ENCODE measurements at places on chromosomes 1 and 21. TPM values are rescaled to one million over a fixed set of nuclear protein-coding genes. Genes with fewer than 3 reads are reported as not detected.

DNA sequence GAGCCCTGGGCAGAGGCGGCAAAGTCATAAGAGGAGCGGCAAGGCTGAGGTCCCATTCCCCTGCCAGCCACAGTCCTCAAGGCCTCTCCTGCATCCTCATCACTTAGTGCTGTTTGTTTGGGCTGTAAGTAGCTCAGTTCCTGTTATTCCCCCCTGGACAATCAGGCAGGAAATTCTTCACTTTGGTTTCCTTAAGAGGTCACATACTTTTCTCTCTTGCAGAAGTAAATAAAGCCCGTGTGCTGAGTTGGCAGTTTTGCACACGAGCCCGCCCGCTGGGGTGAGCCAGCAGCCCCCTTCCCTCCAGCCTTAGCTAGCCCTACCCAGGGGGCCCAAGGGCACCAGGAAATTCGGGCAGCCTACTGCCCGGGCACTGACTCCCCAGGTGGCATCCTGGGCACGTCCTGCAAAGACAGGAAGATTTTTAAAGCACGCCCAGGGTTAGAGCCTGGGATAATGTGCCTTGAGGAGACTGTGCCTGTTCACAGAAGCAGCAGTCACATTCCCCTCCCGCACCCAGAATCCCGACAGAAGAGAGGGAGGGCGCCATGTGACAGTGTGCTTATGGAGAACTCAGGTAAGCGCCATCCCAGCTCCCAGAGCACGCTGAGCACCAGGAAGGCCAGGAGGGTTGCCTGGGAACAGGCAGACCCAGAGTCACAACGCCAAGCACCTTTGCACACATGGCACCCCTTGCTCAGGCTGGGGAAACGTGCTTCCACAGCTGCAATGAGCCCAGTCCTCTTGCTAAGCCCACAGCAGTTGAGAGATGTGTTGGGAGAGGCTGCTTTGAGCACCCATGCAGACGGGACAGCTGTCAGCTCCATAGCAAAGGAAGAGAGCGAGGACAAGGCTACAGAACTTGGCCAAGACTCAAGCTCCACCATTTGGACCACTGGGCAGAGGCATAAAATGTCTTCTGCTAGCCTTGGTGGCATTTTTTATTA, 144.5 kb upstream of the TMEM51 start:
- DNase-seq: no peak
- H3K36me3 ChIP-seq: no peaks in the 10 kb centered on the region
- H3K4me3 ChIP-seq: no peak overlapping the region
- H3K27me3 ChIP-seq: no peaks in the 10 kb centered on the region

GRCh38 chr1:24329797-24330543, 10.8 kb downstream of the GRHL3 start:
- H3K27ac ChIP-seq: peak overlapping the region; percentile 24
- peak; percentile 59 for DNase-seq
- no peak overlapping the region for H3K4me3 ChIP-seq
- H3K4me1 ChIP-seq: peaks cover 13% of the 10 kb centered on the region

GRCh38 chr1:111541721-111542120, 38.3 kb upstream of the ADORA3 start:
- DNase-seq: no peak
- H3K4me1 ChIP-seq: no peaks in the 10 kb centered on the region
- no peak overlapping the region for H3K4me3 ChIP-seq
- no peak overlapping the region for H3K27ac ChIP-seq
- H3K27me3 ChIP-seq: peaks cover 32% of the 10 kb centered on the region

- no peak overlapping the region for H3K4me3 ChIP-seq
- no peak for DNase-seq
- no peaks in the 10 kb centered on the region for H3K27me3 ChIP-seq
- no peak overlapping the region for H3K27ac ChIP-seq
These were observed 25.8 kb upstream of the CCN1 start for GRCh38 chr1:85554630-85555327.

Gene CD101
- 1.7 TPM for total RNA-seq

- H3K27me3 ChIP-seq: no peaks in the 10 kb centered on the region
- H3K27ac ChIP-seq: no peak overlapping the region
- no peak for DNase-seq
- no peaks in the 10 kb centered on the region for H3K36me3 ChIP-seq
- H3K4me1 ChIP-seq: no peaks in the 10 kb centered on the region
- H3K4me3 ChIP-seq: no peak overlapping the region
These were observed 29.1 kb downstream of the SERINC2 start for GRCh38 chr1:31441970-31442647.

GRCh38 chr21:41868062-41868710, 11.0 kb downstream of the PRDM15 start:
- H3K27ac ChIP-seq: no peak overlapping the region
- H3K36me3 ChIP-seq: no peaks in the 10 kb centered on the region
- no peaks in the 10 kb centered on the region for H3K4me1 ChIP-seq
- H3K27me3 ChIP-seq: no peaks in the 10 kb centered on the region
- no peak for DNase-seq
- no peak overlapping the region for H3K4me3 ChIP-seq

DNA sequence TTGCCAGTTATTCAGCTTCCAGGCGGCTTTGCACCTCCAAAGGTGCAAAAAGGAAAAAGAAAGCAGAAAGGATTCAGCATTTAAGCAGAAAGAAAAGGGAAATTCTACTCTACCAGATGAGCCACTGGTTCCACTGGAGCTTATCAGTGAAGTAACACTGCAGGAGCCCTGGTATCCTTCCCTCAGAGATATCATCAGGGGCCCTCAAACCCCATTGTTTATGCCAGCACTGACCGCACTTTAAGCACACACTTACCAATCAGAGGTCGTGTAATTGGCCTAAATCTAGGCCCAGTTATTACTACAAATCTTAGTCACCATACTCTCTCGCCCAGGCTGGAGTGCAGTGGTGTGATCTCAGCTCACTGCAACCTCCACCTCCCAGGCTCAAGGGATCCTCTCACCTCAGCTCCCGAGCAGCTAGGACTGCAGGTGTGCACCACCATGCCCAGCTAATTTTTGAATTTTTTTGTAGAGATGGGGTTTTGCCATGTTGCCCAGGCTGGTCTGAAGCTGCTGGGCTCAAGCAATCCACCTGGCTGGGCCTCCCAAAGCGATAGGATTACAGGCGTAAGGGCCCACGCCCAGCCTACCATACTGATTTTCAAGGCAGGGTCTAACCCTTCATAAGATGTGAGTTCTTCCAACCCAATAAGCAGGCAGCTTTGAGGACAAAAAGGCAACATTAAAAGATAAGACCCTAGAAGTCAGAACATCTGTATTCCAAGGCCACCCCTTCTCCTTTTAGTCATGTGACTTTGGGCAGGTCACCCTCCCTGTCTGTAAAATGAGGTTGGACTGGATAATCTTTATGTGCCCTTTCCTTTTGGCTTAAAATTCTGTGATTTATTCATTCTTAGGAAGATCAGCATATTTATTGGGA, 125.3 kb downstream of the SYT2 start:
- DNase-seq: no peak
- H3K4me3 ChIP-seq: no peak overlapping the region
- no peaks in the 10 kb centered on the region for H3K36me3 ChIP-seq
- peaks cover 36% of the 10 kb centered on the region for H3K4me1 ChIP-seq
- no peaks in the 10 kb centered on the region for H3K27me3 ChIP-seq

GRCh38 chr1:247304031-247304430, 27.6 kb downstream of the ZNF496 start:
- H3K36me3 ChIP-seq: peaks cover 33% of the 10 kb centered on the region
- H3K27me3 ChIP-seq: no peaks in the 10 kb centered on the region
- no peak overlapping the region for H3K4me3 ChIP-seq
- no peaks in the 10 kb centered on the region for H3K4me1 ChIP-seq
- DNase-seq: no peak

GRCh38 chr21:45403133-45403824, 1.7 kb upstream of the COL18A1 start:
- DNase-seq: no peak
- no peaks in the 10 kb centered on the region for H3K36me3 ChIP-seq
- no peak overlapping the region for H3K27ac ChIP-seq
- no peak overlapping the region for H3K4me3 ChIP-seq

Data from A673 (cell line).